ENCODE measurements at places on chromosomes 12 and 14.

DNA sequence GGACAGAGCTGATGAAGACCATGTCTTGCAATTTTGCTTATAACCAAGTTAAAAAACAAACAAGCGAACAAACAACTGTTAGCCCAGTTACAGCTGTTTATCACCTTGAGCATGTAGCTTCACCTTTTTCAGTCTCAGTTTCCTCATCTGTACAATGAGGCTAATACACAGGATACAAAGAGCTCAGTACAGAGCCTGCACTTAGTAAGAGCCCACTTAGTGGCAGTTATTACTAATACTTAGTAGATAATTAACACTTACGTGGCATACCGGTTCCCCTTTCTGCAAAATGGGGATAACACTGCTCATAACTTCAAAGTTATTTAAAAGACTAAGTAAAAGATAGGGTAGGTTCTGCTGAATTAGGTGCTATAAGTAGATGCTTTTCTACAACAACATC lies 228.0 kb downstream of the MON2 start:
- DNase-seq: no peak

DNA sequence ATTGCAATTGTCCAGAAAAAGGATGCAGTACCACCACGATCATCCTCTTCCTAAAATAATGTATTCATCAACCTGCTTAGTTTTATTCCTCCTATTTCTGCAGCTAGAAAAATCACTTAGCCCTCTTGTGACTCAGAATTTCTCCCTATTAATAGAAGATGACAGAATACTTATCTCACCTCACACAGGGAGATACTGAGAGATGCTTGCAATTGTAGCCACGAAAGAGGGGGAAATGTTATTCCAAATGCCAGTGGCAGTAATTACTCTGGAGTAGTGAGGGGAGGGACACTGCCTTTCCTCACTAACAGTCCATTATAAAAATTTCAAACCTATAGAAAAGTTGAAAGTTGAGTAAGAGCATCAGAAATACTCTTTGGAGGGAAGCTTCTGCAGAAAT lies 11.8 kb upstream of the DUSP6 start:
- DNase-seq: no peak

DNA sequence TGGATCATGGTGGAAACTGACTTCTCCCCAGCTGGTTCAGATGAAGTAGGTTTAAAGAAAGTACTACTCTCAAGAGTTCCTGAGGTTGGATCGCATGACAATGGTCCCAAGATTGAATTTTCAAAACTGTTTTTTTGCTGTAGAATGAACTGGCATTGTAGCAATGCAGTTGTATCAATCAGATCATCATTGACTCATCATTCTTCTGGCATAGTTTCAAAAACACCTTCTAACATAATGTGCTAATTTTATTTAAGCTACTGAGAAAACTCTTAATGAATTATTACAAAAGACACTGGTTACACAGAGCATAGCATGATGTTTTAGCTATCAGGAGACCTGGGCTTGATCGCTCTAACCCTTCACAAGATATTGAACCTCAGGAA lies 384.5 kb upstream of the DCN start:
- no peak for DNase-seq

- DNase-seq: no peak
These were observed 7.5 kb upstream of the PYROXD1 start for GRCh38 chr12:21429994-21430393.

- peak; percentile 47 for DNase-seq
These were observed 208.2 kb upstream of the FOXN3 start for GRCh38 chr14:89625244-89625713.

GRCh38 chr12:48356041-48356768 lies 5.5 kb upstream of the ZNF641 start:
- DNase-seq: no peak

DNA sequence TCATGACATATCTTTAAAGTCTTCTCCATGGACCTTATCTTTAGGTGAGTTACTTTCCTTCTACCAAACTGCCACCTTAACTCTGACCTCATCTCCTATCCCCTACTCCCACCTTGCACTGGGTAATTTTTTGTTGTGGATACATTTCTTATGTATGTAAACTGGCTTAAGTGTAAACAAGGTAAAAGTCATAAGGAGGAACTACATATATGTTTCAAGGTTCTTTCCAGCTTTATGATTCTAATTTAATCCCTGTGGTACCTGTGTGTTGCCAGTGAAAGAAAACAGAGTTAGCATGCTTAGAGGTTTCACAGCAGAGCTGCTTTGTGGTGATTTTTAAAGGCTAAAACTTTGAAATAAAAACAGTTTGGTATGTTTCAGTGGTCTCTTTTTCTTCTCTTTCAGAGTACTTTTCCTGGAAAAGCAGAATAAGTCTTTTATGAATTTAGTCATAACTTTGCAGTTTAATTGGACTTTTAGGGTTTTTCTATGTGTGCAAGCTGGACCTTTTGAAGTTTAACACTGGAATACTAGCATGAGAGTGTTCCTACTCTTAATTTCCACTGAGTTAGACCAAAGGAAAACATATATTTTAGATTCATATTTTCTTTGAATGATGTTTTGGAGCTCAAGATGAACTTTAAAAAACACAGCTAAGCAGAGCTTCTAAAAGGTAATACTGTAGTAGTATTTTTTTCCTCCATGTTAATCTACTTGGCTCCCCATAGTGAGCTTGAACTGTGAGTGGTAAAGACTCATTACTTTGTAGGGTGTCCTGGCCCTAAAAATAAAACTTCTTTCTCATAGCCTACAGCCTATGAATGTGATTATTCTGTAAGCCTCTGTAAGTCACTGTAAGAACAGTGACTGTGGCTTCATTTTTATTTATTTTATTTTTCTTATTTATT lies 105.4 kb downstream of the FUT8 start:
- DNase-seq: no peak

DNA sequence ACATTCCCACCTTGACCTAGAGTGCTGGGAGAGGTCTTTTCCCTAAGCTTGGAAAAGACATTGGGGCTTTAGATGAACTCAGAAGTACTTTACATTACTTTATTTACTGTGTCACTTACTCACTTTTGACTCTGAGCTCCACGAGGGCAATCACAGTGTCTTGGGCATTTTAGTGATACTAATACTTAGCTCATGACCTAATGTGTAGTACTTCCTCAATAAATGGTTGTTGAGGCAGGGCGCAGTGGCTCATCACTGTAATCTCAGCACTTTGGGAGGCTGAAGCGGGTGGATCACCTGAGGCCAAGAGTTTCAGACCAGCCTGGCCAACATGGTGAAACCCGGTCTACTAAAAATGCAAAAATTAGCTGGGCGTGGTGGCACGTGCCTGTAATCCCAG lies 19.8 kb upstream of the SNAPC1 start:
- DNase-seq: no peak

DNA sequence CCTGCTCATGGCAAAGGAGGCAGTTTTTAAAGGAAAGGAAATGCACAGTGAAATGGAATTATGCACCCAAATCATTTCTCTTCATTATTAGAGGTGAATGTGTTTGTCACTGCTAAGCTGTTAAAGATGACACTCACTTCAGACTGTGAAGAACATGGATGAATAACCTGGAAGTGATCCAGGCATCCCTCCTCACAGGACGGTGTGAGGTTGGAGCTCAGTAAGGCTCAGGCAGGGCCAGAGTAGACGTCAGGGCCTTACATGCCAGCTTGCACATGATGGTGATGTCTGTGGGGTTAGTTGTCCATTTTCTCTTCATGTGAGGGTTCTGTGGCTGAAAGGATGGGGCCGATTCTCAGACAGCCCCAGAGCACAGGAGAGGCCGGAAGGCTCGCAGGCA lies 273.1 kb downstream of the PCNX1 start:
- no peak for DNase-seq

DNA sequence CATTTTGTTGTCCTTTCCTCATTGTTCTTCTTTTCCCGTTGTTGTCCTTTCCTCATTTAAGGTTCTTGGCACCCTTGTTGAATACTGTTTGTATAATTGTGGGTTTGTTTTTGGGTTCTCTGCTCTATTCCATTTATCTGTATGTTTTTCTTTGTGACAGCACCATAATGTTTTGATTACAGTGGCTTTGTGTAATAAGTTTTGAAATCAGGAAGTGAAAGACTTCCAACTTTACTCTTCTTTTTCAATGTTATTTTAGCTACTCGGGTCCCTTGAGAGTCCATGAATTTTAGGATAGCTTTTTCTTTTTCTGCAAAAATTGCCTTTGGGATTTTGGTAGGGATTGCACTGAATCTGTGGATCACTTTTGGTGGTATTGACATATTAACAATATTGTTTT lies 28.1 kb downstream of the ETNK1 start:
- DNase-seq: no peak
